ENCODE measurements at places on chromosomes 12 and 14.

DNA sequence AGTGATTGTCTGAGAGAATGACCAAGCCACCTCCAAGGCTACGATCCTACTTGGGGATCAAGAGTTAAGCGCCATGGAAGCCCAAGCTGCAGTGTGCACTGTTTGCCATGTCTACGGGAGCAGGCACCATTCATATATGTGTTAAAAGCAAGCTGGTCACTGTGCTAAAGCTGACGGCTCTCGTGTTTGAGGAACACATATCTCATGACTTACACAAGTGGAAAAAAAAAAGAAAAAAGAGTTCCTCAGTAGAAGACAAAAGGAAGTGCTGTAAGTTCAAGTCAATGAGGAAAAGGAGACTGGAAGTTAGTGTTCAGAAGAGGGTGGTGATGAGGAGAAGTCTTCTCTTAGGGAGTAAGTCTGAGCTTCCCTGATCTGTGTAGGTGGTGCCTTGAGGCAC lies 4.9 kb upstream of the PTCSC3 start:
- DNase-seq = no peak

GRCh38 chr12:65886996-65887395 lies 62.7 kb downstream of the HMGA2 start:
- DNase-seq = no peak

DNA sequence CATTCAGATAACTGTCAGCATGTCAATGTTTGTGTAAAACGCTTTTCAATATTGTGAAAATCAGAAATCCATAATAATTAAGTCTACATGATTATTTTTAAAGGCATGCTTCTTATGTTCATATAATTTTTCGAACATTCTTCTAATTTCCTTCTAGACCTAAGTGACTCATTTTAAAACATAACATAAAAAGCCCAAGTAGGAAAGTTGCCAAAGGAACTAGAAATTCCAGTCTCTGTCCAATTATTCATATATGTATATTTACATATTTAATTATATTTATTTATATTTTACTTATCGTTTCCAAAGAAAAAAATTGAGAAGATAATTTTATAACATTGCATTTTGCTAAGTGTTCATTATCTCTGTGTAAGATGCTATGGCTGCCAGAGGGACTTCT lies 110.4 kb downstream of the TMTC1 start:
- DNase-seq = no peak

DNA sequence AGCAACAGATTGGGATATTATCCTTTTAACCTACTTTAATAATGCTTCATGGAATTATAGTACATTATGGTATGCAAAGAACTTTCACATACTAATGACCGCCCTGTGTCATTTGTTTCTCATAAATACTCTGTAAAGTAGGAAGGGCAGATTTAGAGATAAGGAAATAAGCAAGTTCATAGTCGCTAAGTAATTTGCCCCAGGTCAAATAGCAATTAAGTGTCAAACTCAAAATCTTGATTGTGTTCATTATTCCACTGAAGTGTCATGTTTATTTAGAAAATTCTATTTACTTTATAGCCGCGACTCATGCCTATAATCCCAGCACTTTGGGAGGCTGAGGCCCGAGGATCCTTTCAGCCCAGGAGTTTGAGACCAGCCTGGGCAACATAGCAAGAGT lies 98.7 kb upstream of the ATF1 start:
- DNase-seq = no peak

DNA sequence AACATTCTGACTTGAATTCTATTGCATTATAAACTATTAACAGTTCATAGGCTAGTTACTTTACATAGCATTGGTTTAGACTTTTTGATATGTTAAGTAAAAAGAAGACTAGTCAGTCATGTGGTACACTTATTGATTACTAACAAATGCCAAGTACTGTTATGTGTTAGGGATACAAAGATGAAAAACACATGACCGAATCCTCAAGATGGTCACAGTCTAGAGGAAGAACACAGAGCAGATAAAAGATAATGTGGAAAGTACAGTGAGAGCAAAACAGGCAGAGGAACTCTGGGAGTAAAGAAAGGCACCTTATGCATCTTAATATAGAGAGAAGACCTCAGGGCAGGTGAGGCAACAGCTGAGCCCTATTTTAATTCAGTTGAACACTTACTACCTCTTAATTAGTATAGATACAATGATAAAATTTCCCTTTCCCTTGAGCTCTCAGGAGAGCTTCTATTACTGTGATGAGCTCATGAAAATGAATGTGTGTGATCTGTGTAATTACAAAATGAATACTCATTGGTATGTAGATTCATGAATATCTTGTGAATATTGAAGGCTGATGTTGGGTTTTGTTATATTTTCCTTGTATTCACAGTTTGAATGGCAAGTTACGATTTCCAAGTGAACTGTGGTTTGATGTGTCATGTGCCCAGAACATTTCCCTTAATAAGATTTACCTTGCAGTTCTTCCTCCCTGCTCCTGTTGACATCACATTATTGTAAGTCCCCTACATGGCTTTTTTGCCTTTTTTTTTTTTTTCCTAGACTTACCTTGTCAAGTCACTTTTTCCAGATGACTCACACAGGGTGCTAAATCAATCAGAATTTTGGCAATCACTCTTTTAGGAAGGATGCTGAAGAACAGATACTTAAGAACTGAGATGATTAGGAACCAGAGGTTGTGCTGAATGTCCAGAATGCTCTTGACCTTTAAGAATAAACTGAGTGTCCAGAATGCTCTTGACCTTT lies 29.5 kb upstream of the MSRB3 start:
- no peak for DNase-seq

GRCh38 chr12:810671-811415 lies 58.5 kb downstream of the WNK1 start:
- no peak for DNase-seq

DNA sequence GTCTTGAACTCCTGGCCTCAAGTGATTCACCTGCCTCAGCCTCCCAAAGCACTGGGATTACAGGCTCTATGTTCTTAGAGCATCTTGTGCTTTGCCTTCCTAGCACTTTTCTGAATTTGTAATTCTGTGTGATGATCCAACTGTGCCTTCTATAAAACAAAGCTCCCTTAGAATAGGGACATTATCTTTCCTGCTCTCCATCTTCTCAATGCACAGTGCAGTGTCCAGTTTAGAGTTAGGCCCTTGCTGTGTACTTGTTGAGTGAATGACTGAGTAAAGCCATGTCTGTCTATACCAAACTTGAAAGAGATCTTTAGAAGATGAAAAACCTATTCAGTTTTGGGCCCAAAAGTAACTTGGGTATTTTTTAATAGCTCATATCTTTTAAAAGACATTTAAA lies 5.2 kb downstream of the WDR20 start:
- DNase-seq = no peak

GRCh38 chr12:108823804-108824203 lies 33.6 kb downstream of the SSH1 start:
- DNase-seq = no peak

GRCh38 chr12:52156311-52156710 lies 35.5 kb downstream of the KRT80 start:
- no peak for DNase-seq

DNA sequence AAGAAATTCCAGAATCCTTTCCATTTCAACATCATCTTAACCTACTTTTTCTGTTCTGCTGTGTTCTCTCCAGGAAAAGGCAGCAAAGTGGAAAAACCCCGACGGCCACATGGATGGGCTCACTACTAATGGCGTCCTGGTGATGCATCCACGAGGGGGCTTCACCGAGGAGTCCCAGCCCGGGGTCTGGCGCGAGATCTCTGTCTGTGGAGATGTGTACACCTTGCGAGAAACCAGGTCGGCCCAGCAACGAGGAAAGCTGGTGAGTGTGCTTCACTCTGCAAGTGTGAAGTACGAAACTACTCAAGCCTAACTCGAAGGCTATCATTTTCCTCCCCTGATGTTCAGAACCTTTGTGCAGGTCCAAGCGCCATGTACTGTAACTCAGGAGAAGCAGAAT lies 172.0 kb downstream of the PELI2 start:
- DNase-seq = no peak

DNA sequence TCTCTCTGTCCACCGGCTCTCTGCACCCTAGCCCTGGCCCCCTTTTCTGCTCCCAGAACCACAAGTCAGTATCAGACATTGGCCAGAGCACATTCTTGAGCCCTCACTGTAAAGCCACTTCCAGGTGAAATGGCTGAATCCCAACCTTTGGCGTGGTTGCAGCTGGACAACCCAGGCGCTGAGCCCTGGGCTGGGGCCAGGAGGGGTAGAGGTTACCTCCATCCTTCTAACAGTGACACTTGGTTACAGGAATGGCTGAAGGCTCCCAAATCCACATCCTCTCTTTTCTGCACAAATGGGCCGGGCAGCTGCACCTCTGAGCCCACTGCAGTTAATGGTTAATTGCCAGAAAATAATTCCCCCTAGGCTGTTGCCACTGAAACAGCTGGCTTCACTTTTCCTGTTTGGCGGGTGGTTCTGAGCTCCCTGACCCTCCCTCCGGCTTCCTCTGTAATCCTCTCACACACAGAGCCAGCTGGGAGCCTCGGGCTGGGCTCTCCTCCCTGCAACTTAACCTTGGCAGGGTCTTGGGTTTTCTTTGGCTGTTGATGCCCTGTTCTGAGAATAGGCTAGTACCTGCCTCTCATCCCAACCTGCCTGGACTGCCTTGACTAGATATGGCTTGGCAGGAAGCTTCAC lies 44.1 kb downstream of the TSPAN11 start:
- no peak for DNase-seq

- peak; percentile 42 for DNase-seq
These were observed 44.3 kb downstream of the KRT80 start for GRCh38 chr12:52147367-52147963.

GRCh38 chr14:104690861-104691455 lies 1.5 kb downstream of the INF2 start:
- no peak for DNase-seq

- no peak for DNase-seq
These were observed 230.9 kb upstream of the NOVA1 start for GRCh38 chr14:26828741-26829140.

- no peak for DNase-seq
These were observed 287.5 kb downstream of the FOXN3 start for GRCh38 chr14:89129570-89129969.

DNA sequence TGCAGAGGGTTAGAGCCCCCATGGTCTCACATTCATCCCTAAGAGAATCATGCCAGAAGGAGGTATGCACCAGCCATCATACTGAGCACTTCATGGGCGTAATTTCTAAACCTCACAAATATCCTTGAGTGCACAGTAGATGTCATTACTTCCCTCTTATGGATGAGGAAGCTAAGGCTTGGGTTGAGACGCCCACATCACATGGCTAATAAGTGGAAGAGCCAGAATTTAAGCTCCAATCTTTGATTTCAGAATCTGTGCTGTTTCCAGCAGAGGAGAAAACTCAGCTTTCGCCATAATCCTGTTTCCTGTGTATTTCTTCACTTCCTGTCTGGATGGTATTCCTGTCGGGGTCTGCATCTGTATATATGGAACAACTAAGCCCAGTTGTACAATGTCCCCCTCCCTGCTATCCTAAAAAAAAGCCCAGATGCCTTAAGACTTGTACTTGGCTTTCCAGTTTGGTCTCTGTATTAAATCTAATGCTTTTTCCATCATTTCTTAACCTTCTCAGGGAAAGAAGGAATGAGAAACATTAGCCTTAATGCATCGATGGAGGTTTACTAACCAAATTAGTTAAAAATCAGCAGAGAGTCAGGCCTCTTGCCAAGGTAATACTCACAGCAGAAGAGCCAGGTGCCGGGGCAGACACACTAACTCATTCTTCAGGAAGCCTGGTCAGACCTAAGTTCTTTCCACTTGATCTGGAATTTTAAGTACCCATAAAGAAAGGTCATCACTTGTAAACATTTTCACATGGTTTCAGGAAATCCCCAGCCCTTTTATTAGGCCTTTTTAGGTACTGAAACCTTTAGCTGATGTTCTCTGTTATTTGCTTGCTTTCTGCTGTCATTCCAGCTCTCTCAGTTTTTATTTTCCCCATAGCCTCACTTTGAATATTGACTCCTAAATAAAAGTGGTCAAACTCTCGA lies 5.3 kb downstream of the ISCU start:
- no peak for DNase-seq

Measured in muscle of arm (tissue), 14 donors.